ENCODE measurements at places on chromosomes 7 and 10.

DNA sequence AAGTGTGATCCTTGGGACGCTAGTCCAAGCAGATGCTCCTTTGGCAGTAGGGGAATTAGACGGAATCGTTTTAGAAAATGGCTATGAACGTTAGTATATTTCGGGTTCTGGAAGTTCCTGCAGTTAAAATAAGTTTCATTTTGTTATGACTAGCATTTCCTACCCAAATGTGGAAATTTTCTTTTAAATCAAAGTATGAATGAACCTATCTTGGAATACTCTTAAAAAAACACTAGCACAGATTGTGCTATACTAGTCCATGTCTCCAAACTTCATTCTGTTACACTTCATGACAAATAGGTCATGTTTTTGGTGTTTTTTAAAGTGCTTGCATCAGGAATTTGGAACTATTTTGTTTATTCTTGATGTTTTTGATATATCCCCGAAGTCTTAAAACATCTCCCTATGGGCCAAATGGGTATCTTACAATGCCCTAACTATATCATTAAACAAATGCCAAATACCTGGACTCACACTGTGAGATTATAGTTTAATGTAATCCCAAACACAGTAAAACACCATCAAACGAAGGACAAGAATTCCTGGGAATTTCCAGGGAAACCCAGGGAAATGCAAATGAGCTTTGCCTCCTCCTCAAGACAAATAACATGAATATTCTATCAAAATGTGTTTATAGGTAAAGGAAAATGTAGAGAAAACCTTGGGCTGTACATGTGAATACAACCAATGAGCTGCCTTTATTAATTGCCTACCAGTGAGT lies 75.9 kb upstream of the PTPRZ1 start:
- ATAC-seq: no peak

DNA sequence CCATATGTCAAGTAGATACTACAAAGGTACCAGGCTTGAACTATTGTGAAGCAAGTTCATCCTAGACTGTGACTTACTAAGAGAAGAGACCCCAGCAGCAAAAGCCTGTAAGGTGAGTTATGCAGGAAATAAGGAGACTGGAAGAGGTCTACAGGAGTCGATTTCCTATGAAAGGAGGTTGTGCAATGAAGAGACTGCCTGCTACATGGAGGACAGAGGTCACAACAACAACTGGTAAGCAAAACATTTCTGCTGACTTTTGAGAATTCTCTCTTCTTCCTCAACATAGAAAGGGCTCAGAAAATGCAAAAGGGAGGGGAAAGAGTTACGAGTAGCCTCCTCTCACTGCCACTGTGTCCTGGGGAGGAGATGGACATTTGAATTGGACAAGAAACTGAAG lies 42.4 kb downstream of the PDK4 start:
- ATAC-seq: no peak

DNA sequence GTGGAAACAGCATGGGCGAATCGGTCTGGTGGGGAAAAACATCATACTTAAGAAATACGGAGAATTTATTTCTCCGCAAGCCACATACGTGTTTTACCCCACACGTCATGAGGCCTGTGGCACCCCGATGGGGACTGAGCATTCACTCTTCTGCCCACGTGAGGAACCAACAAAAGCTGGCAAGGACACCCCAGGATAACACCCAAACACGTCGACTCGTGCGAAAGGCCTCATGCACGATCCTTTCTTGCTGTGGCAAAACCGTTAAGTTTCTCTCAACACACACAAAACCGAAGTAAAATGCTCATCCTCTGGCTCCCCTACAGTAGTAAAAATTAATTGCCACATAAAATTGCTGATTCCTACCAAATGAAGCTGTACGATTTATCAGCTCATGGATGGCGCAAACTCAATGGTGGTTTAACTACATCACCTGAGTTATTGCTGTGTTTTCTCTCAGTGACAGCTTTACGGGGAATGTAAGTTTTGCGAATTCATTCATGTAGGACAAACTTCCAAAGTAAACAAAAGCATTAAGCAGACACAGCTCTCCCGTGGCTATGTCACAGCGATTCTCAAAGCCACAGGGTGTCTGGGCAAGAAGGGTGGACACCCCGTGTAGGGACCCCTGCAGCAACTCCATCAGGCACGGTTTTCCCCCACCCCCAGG lies 97.0 kb downstream of the CTBP2 start:
- ATAC-seq: no peak

DNA sequence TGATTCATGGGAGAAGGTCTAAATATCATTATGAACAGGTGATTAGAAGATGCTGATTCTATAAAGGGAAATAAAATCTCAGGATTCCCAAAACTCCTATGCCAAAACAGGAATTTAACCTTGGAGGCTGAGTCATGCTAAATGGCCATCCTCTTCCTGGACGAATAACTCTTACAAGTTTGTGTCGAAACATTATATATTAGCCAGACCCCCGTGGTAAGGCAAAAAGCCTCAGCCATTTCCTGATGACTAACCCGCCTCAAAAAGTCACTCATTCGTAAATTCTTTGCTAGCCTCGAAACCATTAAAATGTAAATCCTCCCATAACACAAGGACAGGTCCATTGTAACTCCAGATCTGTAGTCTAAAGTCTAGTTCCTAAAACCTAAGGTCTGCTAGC lies 32.0 kb downstream of the CUL2 start:
- no peak for ATAC-seq

DNA sequence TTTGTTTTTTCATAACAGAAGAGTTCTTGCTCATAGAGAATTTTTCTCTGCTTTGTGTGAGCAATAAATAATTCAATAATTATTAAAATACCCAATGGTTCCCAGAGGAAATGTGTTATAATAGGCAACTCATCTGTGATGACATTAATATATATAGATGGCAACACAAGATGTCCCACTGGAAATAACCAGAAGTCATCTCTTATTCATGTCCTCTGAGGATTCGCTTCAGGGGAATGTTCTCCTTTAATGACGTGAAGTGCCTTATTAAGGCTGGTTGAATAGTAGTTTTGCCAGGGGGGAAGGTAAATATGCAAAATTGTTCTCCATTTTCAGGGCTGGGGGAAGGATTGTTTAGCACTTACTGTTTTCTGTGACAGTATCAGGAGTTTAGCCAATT lies 3.1 kb downstream of the SLC39A12 start:
- no peak for ATAC-seq

DNA sequence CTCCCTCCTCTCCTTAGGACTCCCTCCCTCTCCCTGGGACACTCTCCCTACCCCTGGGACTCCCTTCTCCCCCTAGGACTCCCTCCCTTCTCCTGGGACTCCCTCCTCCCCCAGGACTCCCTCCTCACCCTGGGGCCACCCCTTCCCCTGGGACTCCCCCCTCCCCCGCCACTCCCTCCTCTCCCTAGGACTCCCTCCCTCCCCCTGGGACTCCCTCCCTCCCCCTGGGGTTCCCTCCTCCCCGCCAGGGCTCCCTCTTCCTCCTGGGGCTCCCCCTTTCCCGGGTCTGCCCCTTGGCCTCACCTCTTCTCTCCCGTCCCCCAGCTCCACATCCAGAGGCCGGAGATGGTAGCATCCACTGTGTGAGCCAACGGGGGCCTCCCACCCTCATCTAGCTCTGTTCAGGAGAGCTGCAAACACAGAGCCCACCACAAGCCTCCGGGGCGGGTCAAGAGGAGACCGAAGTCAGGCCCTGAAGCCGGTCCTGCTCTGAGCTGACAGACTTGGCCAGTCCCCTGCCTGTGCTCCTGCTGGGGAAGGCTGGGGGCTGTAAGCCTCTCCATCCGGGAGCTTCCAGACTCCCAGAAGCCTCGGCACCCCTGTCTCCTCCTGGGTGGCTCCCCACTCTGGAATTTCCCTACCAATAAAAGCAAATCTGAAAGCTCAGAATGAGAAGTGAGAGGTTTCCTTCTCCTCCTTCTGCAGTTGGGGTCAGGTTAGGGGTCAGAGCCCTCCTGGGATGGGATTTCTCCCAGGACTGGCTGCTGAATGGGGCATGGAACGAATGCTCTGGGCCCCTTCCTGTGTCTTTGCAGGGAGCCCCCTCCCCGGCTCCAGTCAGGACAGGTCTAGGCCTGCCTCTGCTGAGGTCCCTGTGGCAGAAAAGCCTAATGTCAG lies 1.4 kb upstream of the MUC17 start:
- no peak for ATAC-seq

DNA sequence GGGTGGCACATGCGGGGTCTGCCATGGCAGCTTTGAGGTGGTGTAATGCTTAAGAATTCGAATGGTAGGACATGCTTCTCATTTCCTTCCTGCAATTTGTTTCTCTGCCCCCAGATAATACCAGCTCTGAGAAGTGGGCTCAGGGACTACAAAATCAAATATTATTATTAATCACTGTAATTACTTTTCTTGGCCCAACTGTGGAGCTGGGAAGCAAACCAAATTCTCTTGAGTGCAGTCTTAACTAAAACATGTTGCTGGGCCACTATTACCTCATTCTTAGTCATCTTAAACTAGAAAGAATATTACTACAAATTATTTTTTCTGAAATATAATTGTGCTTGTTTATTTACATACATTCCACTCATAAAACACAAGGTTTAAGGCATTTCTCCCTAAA lies 566.7 kb upstream of the NRP1 start:
- peak; percentile 47 for ATAC-seq

DNA sequence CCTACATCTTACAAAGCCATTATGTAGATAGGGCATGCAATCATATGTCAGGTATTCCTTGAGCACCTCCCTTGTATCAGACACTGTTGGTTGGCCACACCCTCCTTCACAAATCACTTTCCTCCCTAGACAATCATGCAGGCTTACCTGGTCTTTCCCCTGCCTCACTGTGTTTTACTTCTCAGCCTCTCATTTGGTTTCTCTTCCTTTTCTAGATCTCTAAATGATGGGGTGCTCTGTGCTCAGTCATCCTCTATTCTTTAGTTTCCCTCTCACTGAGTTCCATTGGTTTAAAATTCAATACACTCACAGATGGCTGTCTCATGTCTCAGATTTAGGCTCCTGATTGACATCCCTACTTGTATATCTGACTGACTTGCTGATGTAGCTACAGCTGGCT lies 31.4 kb downstream of the ANK3 start:
- no peak for ATAC-seq

DNA sequence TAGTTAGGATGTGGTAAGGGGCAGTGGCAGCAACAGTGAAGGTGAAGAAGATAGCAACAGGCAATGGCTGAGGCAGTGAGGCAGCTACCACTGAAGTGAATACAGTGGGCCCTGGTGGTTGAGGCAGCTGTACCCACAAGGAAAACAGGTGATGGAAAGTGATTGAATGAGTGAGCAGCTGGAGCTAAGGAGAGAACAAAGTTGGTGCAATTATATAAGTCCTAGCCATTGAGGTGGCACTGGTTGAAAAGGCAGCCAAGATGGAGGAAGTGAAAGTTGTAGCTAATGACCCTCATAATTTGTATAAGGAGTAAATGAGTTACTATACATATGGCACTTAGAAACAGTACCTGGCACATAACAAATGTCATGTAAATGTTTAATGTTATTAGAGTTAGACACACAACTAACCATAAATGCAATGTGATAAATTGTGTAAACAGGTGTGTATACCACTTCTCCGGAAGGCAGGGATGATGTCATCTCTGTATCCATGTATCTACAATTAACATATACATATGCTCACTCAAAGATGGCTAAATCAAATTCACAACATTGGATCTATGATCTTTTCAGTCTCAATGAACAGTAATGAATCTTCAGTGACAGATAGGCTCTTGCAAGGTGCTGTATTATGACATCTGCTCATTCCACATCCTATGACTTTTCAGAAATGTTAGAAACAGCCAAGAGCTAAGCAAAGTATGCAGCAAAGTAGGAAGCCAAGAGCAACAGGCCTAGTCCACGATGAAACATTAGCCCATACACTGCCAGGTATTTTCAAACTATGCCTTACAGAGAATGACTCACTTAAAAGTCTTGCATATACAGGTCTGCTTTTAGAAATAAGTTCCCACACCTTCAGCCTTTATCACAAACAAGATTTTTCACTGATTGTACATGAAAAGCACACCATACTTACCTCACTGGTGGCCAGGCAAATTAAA lies 10.7 kb downstream of the XPNPEP1 start:
- ATAC-seq: peak; percentile 81

GRCh38 chr10:129772468-129773358 lies 191.4 kb downstream of the EBF3 start:
- no peak for ATAC-seq

- peak; percentile 89 for ATAC-seq
Observed at GRCh38 chr7:1536743-1537534, 6.4 kb downstream of the MAFK start.
